Hematopoietic multipotent progenitor cell treated with erythropoietin and hydrocortisone succinate and interleukin-3 and kit ligand, for 6 days (in vitro differentiated cells): ENCODE measurements at places on chromosomes 16 and 17.

GRCh38 chr16:51939378-51939871 is 607.5 kb downstream of the TOX3 start:
- no peak for DNase-seq

DNA sequence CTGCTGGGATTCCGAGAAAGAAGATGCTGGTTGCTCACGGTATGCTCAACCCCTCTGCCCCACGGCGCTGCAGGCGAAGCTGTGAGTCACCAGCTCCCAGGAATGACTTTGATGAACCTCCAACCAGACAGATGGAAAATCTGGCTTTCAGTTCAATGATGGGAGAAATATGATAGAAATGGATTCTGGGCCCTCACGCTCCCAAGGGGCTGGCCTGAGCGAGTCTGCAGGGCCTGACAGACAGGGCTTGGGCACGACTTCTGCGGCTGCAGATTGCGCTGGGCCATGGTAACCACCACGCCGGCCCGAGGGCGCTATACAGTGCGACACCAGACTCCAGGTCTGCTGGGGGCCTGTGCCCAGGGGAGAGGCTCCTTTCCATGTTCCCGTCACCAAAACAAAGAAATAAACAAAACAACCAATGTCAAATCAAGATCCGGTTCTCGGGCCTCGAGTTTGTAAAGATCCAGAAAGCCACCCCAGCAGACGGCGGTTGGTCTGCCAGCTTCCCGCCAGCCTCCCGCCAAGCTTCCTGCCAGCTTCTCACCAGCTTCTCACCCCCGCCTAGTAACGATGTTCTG is 11.1 kb upstream of the ABR start:
- DNase-seq: no peak

- DNase-seq: no peak
Observed at GRCh38 chr17:57375040-57375769, 118.9 kb downstream of the MSI2 start.

GRCh38 chr17:50087246-50087911 is 7.8 kb upstream of the PDK2 start:
- peak; percentile 77 for DNase-seq

DNA sequence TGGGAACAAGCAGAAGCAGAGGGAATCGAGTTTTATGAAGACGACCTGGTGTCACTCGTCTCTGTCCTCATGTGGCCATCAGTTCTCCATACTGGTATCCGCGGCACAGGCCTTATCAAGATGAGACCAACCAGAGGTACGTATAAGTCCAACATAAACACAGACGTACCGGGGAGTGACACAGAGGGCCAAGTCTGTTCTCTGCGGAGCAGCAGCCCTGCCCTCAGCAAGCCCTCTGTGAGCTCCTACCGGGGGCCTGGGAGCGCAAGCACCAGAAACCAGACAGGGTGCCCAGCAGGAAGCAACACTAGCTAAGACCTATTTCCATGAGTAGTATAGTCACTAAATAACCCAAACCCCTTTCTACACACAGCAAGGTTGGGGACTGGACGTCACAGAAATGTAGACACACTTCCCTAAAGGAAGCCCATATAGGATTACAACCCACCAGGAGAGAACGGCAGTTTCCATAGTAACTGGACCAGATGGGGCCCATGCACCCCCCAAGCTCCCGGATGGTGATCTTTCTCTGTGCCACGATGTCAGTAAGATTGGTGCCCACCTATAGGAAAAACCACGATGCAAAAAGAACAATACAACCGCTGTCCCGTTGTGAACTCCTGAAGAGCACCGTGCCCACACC is 911 bp downstream of the ARL16 start:
- no peak for DNase-seq

DNA sequence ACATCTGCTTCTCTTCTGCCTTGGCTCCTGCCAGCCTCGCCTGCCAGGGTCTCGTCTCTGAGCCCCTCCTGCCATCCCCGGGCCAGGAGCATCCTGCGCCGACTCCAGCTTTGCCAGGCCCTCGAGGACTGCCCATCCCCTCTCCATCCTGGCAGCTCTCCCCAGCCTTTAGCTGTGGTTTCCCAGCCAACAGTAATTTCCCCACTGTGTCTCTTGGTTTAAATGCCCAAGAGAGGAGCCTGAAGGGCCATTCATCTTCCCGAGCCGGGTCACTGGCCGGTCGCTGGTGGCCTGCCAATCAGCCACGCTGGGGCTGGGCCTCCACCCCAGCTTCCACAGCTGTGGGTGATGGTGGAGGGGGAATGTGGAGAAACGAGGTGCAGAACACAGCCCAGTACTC is 47.8 kb downstream of the MRC2 start:
- DNase-seq: no peak

DNA sequence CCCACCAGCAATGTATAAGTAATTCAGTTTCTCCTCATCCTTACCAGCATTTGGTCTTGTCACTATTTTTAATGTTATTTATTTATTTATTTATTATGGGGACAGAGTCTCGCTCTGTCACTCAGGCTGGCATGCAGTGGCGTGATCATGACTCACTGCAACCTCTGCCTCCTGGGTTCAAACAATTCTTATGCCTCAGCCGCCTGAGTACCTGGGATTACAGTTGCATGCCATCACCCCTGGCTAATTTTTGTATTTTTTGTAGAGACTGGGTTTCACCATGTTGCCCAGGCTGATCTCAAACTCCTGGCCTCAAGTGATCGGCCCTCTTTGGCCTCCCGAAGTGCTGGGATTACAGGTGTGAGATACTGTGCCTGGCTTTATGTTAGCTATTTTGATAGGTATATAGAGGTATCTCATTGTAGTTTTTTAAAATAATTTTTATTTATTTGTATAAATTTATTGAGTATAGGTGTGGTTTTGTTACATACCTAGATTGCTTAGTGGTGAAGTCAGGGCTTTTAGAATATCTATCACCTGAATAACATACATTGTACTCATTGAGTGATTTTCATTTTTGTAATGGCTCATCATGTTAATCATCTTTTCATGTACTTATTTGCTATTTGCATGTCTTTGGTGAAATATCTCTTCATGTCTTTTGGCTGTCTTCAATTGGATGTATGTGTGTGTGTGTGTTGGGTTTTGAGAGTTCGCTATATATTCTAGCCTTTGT is 53.3 kb downstream of the TANC2 start:
- no peak for DNase-seq

GRCh38 chr17:64217249-64217691 is 45.8 kb downstream of the TEX2 start:
- DNase-seq: no peak

GRCh38 chr16:89981414-89981813 is 32.9 kb downstream of the DEF8 start:
- no peak for DNase-seq

- DNase-seq: no peak
Observed at GRCh38 chr16:89292443-89293078, 75.1 kb downstream of the ZNF778 start.

DNA sequence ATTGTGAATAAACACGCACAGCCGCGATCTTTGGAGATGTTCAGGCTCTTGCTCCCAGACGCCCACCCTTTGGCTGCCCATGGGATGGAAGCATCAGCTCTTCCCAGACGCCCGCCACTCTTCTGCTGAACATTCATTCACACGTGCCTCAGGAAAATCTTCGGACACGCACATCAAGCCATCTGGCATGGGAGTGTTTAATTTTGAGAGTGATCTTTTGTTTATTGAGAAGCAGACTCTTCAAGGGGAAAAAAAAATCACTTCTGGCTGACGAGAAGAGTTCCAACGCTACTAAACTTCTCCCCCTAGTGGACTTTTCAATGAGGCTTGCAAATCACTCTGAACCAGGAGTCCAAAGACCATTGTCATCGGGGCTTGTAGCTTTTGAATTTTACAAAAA is 62.0 kb upstream of the NUDT7 start:
- peak; percentile 20 for DNase-seq

GRCh38 chr17:67558740-67559380 is 158.9 kb upstream of the NOL11 start:
- peak; percentile 15 for DNase-seq

- DNase-seq: peak; percentile 8
Observed at GRCh38 chr17:14068542-14069250, 608 bp upstream of the COX10 start.

- no peak for DNase-seq
Observed at GRCh38 chr17:7944326-7944725, 12.3 kb downstream of the CNTROB start.

DNA sequence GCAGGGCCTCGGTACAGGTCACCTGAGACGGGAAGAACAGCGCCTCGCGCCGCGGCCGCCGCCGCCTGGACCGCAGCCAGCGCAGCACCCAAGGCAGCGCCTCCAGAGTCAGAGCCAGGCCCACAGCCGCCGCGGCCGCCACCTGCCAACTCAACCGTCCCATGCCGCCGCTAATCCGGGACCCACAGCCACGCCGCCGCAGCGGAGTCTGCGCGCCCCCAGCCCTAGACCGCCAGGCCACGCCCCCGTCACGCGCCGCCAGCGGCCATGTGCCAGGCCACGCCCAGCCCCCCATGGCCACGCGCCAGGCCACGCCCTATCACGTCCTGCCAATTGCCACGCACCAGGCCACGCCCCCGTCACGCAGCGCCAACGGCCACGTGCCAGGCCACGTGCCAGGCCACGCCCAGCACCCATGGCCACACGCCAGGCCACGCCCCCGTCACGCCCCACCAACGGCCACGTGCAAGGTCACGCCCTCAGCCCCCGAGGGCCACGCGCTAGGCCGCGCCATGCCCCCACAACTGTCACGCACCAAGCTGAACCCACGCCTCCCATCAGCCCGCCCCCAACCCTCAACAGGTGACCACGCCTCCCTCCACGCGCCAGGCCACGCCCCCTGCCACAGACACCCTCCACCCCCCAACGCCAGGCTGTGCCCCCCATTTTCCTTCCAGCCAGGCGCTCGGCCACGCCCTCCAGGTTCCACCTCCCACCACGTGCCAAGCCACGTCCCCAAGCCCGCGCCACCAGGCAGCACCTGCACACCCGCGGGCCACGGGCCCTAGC is at the start of gene PLD6:
TSS of gene PLD6 (minus strand) at position 210 of the 789 bp plus-strand sequence. CDS start at position 163, 47 bp downstream.
- peak; percentile 92 for DNase-seq

DNA sequence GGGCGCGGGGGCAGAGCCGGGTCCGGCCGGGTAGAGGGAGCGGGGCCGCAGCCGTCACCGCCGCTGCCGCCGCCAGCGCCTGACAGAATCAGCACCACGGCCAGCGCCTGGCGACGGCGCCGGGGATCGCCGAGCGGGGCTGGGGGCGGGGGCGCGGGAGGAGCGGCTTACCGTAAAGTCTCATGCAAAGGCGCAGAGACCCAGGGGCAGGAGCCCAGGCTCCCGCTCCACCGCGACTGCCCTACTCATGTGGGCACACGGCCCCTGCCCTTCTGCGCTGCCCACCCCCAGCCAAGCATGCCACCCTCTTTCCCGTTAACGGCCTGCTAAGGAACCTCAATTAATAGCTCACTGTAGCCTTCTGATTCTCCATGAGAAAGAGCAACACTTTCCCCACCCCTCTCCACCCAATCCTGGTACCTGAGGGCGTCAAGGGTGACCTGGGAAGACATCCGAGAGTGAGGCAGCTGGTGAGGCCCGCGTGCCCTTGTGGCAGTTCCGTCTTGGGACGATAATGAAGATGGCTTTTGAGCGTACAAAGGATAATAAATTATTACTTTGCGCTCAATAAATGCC is at the start of gene SEZ6:
TSS of gene SEZ6 (minus strand) at position 98 of the 576 bp plus-strand sequence. CDS start 164 bp downstream, outside the sequence.
- DNase-seq: peak; percentile 84

DNA sequence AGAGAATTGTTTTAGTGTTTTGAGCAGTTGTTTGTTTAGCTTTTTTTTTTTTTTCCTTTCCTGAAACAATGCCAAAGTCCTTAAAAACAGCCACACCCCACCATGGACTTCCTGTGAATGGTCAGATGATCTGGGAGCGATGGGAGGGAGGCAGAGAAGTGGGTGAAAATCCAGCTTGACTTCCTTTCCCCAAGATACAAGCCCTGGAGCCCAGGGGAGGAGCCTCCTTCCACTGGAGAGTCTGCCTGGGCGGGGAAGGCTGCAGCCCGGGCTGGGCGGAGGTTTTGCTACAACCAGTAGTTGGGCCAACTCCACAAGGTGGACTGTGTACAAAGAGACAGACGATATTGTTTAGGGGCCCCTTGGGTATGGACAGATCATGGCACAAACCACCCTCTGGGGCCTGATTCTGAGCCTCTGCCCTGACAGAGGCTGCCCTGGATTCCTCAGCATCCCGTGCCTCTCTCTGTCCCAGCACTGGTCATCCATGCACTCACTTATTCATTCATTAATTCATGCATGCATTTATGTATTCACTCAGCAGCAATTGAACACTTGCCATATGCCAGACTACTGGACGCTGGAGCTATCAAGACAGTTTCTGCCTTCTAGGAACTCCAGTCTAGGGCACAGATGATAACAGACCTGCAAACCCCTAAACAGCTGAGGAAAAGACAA is 29.8 kb downstream of the WSB1 start:
- peak; percentile 62 for DNase-seq

- no peak for DNase-seq
Observed at GRCh38 chr16:76335180-76335974, 58.2 kb downstream of the CNTNAP4 start.

DNA sequence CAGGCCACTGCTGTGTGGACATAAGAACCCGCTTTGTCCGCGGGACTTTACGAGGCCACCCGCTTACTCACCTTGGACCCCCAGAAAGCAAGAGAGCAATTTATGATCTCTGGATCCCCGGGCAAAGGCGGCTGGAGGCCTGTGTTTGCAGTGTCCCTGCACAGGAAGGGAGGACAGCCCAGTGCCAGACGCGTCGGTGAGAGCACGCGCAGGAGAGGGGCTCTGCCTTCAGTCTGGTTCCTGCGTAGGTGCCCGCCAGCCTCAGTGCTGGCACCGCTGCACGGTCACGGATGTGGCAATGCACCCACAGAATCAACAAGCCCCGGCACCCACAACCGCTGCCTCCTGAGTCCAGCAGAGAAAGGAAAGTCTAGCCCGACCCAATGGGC is 248.4 kb downstream of the C16orf95 start:
- no peak for DNase-seq

GRCh38 chr17:8041249-8041928 is 2.5 kb downstream of the ALOX15B start:
- peak; percentile 89 for DNase-seq

DNA sequence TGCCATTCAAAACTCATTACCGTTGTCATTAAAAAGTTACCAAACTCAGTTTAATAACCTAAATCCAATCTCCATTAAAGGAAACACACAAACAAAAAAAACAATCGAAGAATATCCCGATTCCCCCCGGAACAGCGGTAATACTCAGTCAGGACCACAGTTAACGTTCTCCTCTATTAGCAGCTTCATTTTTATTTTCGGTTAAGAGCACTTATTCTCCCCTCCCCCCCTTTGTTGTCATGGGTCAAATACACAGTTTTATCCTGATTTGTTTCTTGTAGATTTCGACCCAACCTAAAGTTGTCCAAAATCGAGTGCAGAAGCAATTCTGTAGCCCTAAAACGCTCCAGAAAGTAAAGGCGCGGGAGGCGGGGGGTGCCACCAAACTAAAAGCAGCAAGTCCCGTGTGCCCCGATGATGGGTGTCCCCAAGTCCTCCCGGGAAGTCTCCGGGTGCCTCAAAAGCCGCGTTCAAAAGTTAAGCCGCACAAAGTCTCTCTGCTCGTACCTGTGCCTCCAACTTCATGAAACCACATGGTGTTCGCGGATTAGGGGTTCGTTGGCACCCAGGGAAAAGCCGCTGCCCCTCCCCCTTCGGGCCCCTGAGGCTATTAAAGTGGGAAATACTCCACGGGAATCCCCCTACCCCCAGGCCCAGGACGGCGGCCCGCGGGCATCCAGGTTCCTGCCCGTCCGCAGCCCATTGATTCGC is 996 bp downstream of the SUMO2 start:
- peak; percentile 61 for DNase-seq
